ENCODE measurements at places on chromosomes 11 and 22.

DNA sequence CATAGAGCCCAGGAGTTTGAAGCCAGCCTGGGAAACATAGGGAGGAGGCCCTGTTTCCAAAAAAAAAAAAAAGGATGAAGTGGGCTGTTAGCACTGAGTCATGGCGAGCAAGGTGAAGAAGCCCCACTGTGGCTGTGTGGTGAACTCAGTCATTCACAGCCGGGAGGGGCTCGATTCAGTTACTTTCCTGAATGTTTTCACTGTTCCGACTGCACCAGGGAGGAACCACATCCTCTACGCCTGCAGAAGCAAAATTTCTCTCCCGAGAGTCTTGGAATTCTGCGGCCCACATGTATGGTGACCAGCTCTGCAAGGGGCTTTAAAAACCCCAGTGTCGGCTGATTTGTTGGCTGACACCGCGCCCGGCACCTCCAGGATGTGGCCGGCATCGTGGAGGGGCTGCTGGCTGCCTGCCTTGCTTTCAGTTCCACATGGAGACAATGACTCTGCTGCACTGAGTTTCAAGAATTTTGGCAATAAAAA, 27.8 kb upstream of the GRAMD4 start:
- peak; percentile 40 for DNase-seq

GRCh38 chr11:64339754-64340408, at the start of gene CCDC88B:
TSS of gene CCDC88B (plus strand) at chr11:64340204. CDS start at chr11:64340267, 63 bp downstream.
- DNase-seq, result peak; percentile 78

- DNase-seq, result no peak
Observed at GRCh38 chr11:115178705-115179104, 325.5 kb downstream of the CADM1 start.

DNA sequence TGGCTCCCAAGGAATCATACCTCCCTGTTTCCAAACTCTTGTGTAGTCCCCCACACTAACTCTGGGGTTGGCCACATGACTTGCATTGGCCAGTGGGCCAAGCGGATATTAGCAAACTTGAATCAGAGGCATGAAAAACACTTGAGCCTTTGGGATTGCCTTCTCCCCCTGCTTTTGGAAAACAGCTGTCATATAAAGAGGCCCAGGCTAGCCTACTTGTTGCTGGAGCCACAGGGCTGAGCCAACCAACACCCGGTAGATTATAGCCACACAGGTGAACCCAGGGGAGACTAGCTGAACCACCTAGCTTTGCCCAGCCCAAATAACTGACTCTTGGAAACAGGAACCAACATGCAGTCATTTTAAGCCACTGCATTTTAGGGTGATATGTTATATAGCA, 354.8 kb downstream of the TENM4 start:
- no peak for DNase-seq

DNA sequence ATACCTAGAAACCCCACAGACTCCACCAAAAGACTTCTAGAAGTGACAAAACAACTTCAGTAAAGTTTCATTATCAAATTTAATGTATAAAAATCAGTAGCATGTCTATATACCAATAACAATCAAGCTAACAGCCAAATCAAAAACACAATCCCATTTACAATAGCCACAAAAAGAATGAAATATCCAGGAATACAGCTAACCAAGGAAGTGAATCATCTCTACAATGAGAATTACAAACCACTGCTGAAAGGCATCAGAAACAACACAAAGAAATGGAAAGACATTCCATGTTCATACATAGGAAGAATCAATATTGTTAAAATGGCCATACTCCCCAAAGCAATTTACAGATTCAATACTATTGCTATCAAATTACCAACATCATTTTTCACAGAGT, 46.0 kb downstream of the PRCP start:
- no peak for DNase-seq

GRCh38 chr22:28788601-28789000, 11.8 kb downstream of the XBP1 start:
- no peak for DNase-seq

DNA sequence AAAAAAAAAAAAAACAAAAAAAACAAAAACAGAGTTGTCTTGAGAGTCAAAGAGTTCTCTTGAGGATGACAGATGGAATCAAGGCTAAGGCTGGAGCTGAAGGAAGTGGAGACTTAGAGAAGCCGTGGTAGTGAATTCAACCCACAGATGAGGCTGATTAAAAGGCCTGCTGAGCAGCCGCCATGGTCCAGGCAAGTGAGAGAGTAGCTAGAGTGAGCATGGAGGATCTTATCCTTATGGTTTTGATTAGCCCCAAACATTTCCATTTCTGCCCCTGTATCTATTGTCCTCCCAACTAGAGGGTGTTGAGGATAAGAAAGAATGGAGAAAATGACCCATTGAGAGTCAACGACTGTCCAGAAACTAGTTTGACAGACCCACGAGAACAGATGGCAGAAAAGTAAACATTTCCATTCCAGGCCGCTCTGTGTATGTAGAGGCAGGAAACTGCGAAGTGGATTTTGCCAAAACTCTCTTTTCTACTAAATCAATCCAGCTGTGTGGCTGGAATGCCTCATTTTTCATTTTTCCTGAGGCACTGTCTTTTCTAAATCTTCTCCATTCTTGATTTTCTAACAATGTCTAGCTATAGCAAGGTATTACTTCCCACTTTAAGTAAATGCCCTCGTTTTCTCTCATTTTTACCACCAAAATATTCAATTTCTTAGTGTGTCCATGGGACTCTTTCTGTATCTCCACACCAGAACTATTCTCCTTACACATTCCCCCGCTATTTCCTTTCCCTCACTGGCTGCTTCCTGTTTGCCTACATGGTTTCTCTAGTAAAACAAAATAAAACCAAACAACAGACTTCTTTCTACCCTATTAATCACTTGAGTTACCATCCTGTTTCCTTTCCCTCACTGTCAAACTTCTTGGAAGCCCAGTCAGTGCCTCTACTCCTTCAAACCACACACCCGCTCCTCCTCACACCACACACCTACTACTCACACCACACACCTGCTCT, 5.4 kb upstream of the MMP8 start:
- no peak for DNase-seq

- DNase-seq, result no peak
Observed at GRCh38 chr11:19345848-19346681, 105.3 kb upstream of the E2F8 start.

Data from GM18507 (cell line).